ENCODE measurements at places on chromosomes 16 and 17. TPM values are rescaled to one million over a fixed set of nuclear protein-coding genes. Genes with fewer than 3 reads are reported as not detected.

The HBA1 gene
- not detected for total RNA-seq

The WNT3 gene
- total RNA-seq = 1.9 TPM

The KRT9 gene
- not detected for total RNA-seq

The TP53TG3F gene
- total RNA-seq = not detected

The SHCBP1 gene
- 11.6 TPM for total RNA-seq

The GP1BA gene
- total RNA-seq = not detected

The ABCC11 gene
- total RNA-seq = 0.13 TPM

The CCL16 gene
- not detected for total RNA-seq

The C1QL1 gene
- 2.4 TPM for total RNA-seq

The PNMT gene
- not detected for total RNA-seq

The TLCD3B gene
- 0.11 TPM for total RNA-seq
